ENCODE measurements at places on chromosomes 1 and 21. TPM values are rescaled to one million over a fixed set of nuclear protein-coding genes. Genes with fewer than 3 reads are reported as not detected.

The FCGR2B gene
- total RNA-seq: 0.47 TPM

The FALEC gene
- total RNA-seq: 1.1 TPM

The INSRR gene
- 0.31 TPM for total RNA-seq

The SFN gene
- not detected for total RNA-seq

DNA sequence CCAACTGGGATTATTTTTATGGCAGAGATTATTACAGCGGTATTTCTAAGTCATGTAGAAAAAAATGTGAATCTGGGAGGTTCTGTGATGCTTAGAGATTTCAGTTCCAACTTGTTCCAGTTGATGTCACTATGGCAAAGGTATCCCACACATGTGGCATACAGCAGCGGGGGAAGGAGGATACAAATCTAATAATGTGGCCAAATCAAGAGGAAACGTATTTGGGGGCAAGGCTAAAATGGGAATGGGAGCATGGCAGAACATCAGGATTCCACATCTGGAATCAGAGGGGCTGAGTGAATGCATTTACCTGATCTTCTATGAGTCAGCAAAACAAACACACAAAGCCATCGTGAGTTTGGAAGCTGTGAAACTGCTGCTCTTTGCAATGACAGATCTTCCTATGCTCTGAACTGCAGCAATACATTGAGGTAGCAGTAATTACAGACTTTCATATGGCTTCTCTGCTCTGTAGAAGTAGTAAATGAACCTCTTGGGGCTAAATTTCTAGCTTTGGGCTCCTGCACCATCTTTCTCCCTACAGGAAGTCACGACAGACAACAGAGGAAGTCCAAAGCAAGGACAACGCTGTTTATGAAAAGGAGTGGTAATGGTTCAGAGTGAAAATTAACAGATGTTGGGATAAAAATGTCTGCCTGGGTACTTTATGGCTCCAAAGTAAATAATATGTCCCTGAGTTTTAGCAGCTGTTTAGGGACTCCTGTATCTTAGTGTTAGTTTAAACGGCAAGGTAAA, 55.5 kb downstream of the GABPA start:
- DNase-seq: peak; percentile 19

- no peak for DNase-seq
These were observed 35.2 kb downstream of the GRIK1 start for GRCh38 chr21:29904359-29905282.

GRCh38 chr21:34630536-34631143, 15.7 kb upstream of the RCAN1 start:
- DNase-seq: no peak

- no peak for DNase-seq
These were observed 2.6 kb upstream of the THEMIS2 start for GRCh38 chr1:27869719-27870085.

DNA sequence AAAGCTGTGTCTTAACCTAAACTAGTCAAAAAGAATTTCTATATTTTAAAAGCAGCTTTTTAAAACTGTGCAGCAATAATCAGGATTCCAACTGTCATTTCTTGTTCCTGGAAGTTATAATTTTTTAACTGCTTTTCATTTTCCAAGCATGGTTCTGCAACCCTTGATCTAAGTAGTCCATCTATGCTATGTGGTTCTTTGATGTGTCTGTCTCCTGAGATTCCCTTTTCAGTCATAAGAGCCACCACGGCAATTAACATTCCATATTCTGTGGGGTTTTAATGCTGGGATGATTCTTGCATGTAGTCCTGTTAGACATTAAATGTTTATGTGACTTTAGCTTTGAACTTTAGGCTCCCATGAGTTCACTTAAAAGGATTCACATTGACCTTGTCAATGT, 220.4 kb downstream of the TPR start:
- no peak for DNase-seq

GRCh38 chr1:160708801-160709200, 2.8 kb downstream of the CD48 start:
- no peak for DNase-seq

DNA sequence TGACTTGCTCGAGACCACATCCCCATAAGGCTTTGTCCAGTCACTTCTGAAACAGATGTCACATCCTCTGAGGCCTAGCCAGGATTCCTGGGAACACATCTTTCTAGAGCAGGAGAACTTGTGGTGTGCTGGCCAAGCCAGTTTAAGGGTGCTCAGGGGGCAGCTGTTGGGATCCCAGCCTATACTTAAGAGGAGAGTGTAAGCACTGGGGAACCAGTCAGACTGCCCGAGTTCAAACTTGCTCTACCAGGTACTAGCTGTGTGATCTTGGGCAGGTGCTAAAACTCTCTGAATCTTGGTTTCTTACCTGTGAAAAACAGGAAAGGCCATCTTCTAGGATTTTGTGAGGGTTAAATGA, 15.6 kb upstream of the LY9 start:
- DNase-seq: no peak

Measured in occipital lobe (tissue), 3 donors.